ENCODE measurements at places on chromosomes 4 and X.

GRCh38 chrX:117839544-117839943, 277.1 kb downstream of the KLHL13 start:
- DNase-seq, result no peak

DNA sequence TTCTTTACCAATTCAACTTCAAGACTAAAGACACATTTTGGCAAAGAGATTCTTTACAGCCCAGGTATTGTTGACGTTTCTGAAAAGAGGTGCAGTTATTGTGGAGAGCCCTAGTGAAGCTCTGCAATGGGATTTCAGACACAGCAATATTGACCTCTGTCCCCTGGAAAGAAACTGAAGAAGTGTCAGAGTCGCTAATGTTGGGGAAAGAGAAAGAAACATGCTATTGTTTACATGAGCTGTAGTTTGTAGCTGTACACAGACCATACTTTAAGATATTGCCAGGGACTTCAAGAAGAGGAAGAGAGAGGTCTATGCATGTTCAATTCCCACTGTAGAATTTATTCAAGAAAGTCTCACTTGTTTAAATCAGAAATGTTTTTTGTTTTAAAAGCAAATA, 497.3 kb upstream of the BOD1L1 start:
- DNase-seq, result no peak

DNA sequence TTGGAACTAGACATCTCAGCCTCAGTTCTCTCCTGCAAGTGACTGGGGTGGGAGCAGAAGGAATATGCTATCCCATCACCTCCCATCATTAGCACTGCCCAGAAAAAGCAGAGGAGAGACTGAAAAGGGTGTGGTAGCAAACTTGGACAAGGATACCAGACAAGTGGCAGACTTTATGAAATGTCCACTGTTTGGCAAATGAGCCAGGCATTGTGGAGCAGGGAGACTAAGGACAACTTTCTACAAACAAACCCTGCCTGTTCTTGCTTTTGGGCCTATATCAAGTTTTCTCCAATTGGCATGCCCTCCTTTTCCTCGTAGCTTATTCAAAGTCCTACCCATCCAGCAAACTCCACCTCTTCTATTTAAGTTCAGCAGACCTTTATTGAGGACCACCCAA, 41.6 kb downstream of the ZCCHC12 start:
- DNase-seq, result no peak

DNA sequence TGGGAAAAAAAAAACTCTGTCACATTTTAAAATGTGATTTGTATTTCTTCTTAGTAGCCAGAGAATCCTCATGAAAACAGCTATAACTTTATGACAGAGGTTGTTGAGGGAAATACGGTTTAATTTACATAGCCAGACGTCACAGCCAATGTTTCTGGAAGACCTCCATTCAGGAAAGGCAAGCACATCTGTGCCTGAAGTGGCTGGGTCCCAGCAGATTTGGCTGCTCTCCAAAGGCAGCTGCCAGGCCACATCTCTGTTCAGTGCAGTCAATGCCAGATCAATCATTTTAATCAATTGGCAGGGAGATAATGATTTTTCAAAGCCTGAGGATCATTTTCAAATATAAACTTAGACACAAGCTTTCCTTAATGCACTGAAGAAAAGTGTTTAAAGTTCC, 86.5 kb upstream of the ZIC3 start:
- DNase-seq, result no peak

DNA sequence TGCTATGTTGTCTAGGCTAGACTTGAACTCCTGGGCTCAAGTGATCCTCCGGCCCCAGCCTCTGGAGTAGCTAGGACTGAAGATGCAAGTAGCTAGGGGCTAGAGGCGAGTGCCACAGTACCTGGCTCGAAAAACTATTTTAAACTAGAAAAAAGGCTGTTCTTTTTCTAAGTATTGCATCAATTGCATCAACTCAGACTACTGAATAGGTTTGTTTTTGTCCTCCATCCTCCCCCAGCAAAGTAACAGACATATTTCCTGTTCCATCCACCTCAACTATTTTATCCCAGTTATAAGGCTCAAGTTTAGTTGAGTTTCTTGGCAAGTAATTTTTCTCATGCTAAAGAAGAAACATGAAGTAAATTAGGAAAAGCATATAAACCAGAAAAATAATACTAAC, 4.1 kb downstream of the SH3RF1 start:
- DNase-seq, result no peak

DNA sequence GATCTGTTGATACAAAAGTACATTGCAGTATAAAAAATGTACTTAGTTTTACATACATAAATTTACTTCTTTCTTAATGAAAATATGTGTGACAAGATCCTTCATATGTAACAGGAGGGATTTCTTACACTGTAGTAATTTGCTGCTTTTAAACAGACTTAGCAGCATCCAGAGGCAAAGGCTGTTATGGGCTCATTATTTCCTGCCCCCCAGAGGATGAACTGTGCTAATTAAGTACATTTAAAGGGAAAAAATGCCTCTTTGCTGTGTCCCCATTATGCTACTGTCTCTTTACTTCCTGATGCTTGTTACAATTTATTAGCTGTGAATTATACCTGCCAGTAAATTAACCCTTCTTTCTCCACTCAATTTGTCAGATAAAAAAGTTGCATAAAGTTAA, 47.1 kb downstream of the NDST3 start:
- no peak for DNase-seq

DNA sequence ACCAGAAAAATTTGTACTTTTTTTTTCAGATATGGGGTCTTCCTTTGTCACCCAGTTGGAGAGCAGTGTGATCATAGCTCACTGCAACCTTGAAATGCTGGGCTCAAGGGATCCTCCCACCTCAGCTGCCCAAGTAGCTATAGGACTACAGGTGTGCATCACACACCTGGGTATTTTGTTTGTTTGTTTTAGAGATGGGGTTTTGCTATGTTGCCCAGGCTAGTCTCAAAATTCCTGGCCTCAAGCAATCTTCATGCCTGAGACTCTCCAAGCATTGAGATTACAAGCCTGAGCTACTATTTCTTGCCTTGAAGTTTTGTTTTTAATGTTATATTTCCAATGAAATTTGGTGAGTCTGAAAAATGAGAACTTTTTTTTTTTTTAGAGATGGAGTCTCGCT, 847.8 kb downstream of the TRIML1 start:
- DNase-seq, result no peak

GRCh38 chr4:183396227-183396637, 48.2 kb upstream of the CDKN2AIP start:
- DNase-seq, result no peak

GRCh38 chr4:175946472-175947116, 119.0 kb upstream of the WDR17 start:
- DNase-seq, result no peak

DNA sequence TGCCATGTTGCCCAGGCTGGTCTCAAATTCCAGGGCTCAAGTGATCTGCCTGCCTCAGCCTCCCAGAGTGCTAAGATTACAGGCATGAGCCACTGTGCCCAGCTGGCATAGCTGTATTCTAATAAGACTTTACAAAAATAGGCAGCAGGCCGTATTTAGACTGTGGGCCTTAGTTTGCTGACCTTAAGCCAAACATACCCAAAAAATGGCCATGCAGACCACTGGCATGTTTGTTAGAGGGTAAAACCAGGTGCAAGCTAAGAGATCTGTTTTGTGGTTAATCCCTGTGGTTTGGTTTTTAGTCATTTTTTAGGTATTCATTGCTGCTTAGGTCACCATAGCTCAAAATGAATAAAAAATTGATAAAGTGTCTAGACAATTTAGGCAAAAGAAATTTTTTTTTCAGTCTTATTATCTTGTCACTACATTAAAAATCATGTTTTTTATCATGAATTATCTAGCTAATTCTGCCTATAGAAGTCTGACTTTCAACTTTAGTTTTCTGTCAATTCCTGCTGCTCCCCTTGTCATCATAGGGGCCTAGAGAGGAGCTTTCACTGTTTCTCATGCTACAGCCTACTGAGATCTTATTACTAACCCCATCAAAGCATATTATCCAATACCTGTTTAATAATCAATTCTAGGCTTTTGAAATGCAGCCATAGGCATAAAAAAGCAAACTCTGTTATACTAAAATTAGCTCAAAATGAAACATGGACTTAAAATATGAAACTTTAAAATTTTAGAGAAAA, 7.5 kb upstream of the SPINK2 start:
- DNase-seq, result no peak

DNA sequence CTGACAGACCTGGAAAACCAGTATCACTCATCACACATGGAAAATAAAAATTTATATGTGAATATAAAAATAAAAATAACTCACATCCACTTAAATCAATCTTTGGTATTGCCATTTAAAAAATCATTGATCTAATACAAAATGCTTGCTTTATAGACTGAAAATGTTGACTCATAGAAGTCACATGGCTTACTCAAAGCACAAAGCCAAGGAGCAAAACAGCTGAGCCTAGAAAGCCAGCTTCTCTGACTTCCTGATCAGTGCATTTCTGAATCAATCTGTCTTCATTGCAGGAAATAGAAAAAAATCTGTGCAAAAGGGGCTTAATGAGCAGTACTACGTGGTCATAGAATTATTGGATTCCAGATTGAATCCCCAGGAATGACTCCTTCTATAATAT, 176.9 kb upstream of the HS3ST1 start:
- no peak for DNase-seq

- no peak for DNase-seq
Measured at GRCh38 chrX:37364666-37365065, 15.5 kb downstream of the PRRG1 start.

GRCh38 chr4:71093745-71094144, 100.3 kb downstream of the DCK start:
- no peak for DNase-seq

GRCh38 chr4:5900844-5901243, 8.0 kb upstream of the CRMP1 start:
- DNase-seq, result no peak

DNA sequence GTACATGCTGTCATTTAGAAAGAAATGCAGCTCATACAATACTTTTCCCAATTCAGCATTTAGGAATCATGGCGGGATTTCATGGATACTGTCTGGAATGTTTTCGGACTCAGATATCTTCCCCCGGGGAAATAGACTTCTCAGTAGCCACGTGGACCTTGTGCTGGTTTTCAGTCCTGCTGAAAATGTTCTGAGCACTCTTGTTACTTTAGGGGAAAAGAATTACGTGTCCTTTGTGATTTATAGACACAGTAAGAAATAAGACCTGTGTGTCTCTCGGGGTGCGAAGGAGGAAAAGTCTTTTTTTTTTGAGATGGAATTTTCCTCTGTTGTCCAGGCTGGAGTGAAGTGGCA, 3.8 kb downstream of the CD99 start:
- DNase-seq, result no peak

GRCh38 chr4:47837908-47838294, at the start of gene CORIN:
CORIN (minus strand) TSS chr4:47838067; CDS start chr4:47837949, 118 bp downstream.
- DNase-seq, result no peak

DNA sequence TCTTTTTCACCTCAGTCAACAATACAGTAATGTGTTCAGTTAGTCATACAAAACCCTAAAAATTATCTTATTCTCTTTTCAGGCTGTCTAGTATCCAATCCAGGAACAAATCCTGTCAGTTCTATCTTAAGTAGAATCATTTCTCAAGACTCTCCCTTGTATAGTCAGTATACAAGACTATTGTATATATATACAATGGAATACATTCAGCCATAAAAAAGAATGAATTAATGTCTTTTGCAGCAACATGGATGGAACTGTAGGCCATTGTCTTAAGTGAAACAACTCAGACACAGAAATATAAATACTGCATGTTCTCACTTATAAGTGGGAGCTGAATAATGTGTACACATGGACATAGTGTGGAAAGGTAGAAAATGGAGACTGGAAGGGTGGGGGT, 501.2 kb upstream of the ATOH1 start:
- DNase-seq, result no peak

DNA sequence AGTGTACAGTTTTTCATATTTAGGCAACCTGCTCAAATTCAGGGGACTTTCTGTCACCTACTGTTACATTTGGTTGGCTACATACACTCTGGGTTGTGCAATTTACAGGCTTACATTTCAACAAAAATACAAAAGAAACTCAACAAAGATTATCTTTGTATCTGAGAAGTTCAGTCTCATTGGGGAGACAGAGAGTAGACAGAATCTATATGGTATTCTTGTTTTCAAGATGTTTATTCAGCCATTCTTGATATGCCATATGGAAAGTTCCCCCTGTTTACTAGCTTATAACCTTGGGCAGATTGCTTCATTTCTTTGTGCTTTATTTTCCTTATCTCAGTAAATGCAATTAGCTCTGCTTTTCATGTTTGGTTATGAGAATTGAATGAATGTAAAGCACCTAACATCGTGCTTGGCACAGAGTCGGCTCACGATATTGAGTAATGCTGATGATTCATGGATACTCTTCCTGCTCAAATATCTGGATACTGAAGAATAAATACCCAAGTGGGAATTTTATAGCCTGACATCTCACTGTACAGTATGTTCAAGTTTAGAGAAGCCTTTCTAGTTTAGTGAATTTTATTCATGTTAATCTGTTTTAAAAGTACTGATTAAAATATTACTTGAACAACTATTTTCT, 96.5 kb upstream of the PACRGL start:
- DNase-seq, result no peak

GRCh38 chrX:51694254-51694653, 11.6 kb upstream of the CENPVL2 start:
- no peak for DNase-seq

GRCh38 chr4:121198251-121198650, 34.1 kb upstream of the TNIP3 start:
- DNase-seq, result no peak

- no peak for DNase-seq
Measured at GRCh38 chr4:55546506-55546755, 278 bp downstream of the CLOCK start.

DNA sequence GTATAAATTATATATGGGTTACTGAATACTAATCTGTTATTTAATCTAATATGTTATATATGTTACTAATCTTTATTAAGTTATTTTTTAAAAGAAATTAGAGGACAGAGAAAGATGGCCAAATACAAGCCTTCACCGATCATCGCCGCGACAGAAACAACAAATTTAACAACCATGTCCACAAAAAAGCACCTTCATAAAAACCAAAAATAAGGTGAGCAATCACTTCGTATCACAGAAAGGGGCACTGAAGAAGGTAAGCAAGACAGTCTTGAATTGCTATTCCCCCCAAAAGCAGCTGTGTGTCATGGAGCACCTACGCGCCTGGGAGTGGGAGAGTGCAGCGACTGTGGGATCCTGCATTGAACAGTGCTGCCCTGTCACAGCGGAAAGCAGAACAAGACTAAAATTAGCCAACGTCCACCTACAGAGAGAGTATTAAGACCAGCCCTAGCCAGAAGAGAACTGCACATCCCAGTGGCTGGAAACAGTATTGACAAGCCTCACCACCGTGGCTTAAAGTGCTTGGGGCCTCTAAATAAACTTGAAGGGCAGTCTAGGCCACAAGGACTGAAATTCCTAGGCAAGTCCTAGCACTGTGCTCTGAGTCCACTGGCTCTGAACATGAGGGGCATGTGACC, 38.5 kb downstream of the LRBA start:
- no peak for DNase-seq

- DNase-seq, result no peak
Measured at GRCh38 chr4:55834086-55834795, 14.7 kb downstream of the EXOC1L start.

- no peak for DNase-seq
Measured at GRCh38 chr4:85701861-85702321, 226.9 kb downstream of the ARHGAP24 start.

GRCh38 chrX:118727686-118728339, 407 bp downstream of the IL13RA1 start:
- DNase-seq, result no peak

GRCh38 chrX:21374994-21375707, 933 bp downstream of the CNKSR2 start:
- DNase-seq, result peak; percentile 57

Measured in activated effector memory CD4-positive, alpha-beta T cell treated with anti-CD3 and anti-CD28 coated beads, Interleukin-2, amount 50 U/mL, for 16 hours (primary cell).